ENCODE measurements at places on chromosomes 5 and 9. TPM values are rescaled to one million over a fixed set of nuclear protein-coding genes. Genes with fewer than 3 reads are reported as not detected.

Gene ZNF454
- 0.78 TPM for total RNA-seq

Gene TNFSF15
- total RNA-seq, result 0.20 TPM

Gene EQTN
- not detected for total RNA-seq

Gene FTMT
- total RNA-seq, result not detected

Gene C9orf153
- total RNA-seq, result 0.20 TPM

Gene CEL
- total RNA-seq, result 0.20 TPM

Gene ZBED3
- 0.73 TPM for total RNA-seq

Gene C5orf58
- total RNA-seq, result not detected

Gene LEAP2
- total RNA-seq, result 0.37 TPM

Gene MARCOL
- not detected for total RNA-seq

Gene PDLIM7
- 63.9 TPM for total RNA-seq

Gene NR2F1-AS1
- total RNA-seq, result 3.1 TPM

Gene NTRK2
- total RNA-seq, result under 0.01 TPM

Gene PPP3R2
- not detected for total RNA-seq

Gene ISL1
- total RNA-seq, result not detected

Gene ACTBL2
- not detected for total RNA-seq

Gene IFNA13
- not detected for total RNA-seq

Gene FGD3
- total RNA-seq, result not detected

Gene GLRA1
- not detected for total RNA-seq

Gene LIX1
- not detected for total RNA-seq

Gene FAM169A
- under 0.01 TPM for total RNA-seq

Gene MCC
- 29.1 TPM for total RNA-seq

Gene ANKRD33B
- total RNA-seq, result 5.9 TPM

Gene CTXN3
- not detected for total RNA-seq

Gene RAB3C
- total RNA-seq, result not detected

Gene PGGT1B
- total RNA-seq, result 11.0 TPM

Gene FBP1
- total RNA-seq, result not detected

Gene PIP5KL1
- 5.5 TPM for total RNA-seq

Gene SPATA31E1
- total RNA-seq, result 0.59 TPM

Gene CD274
- total RNA-seq, result 1.8 TPM

Gene NAIF1
- 7.3 TPM for total RNA-seq

Gene ORM2
- total RNA-seq, result not detected

Gene CDC20B
- total RNA-seq, result not detected

Gene SH3TC2
- total RNA-seq, result 1.2 TPM

Gene IL7R
- total RNA-seq, result 0.37 TPM

Gene PAEP
- total RNA-seq, result not detected

Gene SLCO4C1
- under 0.01 TPM for total RNA-seq

Gene ARRDC1
- total RNA-seq, result 21.7 TPM
